Substantia nigra (tissue), 51 donors: ENCODE measurements at places on chromosomes 4 and X.
A peak's percentile ranks its signal among the peaks of the same experiment; 100 is the strongest.

GRCh38 chr4:99323756-99324155, 2.6 kb upstream of the ADH1B start:
- DNase-seq = no peak

- no peak for DNase-seq
These were observed 30.4 kb upstream of the TEC start for GRCh38 chr4:48300004-48300403.

- no peak for DNase-seq
These were observed 31.1 kb downstream of the STK32B start for GRCh38 chr4:5082376-5082775.

DNA sequence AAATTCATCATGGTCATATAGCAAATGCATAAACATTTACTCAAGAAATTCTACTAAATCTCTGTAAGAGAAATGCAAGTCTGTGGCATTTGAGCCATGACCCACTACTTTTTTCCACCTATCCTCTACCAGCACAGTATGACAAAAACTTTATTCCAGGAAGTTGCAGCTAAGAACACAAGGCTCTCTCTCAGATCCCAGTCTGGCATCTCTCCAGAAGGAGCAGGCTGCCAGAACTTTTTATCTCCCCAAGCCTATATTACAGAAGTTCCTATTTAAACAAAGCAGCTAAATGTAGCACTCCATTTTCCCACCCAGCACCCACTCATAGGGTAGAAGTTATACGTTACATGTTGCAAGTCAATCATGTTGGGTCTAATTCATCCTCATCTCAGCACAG, 49.3 kb upstream of the EPGN start:
- DNase-seq = no peak

DNA sequence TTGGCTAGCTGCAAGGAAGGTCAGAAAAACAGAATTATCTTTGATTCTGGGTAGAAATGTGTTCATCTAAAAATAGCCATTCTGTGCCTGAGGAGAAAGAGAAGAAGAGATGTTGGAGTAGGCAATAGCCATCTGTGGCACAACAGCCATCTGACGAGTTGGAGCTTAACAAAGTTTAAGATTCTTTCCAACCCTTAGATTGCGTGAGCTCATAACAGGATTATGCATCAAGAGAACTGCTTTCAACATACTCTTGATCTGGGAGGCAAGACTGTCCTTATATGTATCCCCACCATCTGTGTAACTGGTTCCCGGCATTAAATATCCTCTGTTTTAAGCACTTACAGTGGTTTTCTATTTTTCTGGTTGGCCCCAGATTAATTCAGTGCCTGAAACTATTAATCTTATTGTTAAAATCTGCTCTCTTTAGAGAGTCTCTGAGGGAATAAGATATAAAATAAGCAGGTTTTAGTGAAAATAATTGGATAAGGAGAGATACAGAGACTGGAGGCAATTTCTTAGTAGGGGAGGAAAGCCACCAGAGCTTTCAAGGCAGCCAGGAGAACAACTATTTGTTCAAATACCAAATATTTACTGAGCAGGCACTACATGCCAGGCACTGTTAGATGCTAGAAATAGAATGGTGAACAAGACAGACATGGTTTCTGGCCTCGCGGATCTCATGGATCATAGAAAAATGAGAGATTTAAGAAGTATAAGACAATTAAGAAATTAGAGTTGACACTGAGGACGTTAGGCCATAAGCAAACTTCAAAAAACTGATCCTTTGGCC, 398.0 kb downstream of the SMARCA1 start:
- DNase-seq = no peak

- peak; percentile 48 for DNase-seq
These were observed 277.5 kb upstream of the AGTR2 start for GRCh38 chrX:115892787-115893671.

DNA sequence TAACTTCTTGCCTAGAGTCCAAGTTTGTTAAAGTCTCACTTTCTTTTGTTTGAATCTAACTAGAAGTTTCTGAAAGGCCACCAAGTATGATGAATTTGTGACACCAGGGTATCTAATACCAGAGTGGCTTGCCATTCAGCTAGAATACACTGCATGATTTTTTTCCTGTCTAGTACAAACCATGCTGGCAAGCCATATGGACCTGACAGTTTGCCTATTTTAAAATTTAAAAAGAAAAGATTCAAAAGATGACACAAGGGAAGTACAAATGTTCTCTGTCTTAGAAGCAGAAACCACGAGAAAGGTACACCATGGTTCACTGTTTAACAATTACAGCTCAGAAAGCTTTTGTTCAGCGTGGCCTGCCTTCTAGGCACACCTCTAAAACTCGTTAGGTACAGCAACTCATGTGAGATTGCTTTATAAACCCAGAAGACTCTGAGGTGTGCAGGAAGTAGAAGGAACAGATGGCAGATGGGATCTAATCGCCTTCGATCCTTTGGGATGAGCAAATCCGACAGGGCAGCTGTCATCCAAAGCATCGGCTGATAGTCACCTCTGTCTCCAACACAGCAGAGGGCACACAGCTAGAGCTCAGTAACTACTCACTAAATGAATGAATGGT, 35.4 kb upstream of the CENPU start:
- DNase-seq = no peak

DNA sequence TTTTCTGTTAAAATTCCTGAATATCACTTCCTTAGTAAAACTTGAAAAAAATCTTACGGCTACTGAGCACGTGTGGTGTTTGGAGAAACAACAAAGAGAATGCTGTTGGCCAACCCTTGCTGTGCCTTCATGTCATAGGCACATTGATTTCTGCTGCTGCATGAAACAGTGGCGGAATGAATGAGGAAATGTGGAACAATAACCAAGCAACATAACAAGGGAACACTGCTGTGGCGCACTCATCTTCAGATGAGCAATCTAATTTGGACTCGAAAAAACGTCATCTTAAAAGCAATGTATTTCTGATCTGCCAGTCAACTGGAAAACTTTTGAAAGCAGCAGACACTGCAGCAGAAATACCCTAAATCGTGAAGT, 51.4 kb downstream of the PROM1 start:
- no peak for DNase-seq

DNA sequence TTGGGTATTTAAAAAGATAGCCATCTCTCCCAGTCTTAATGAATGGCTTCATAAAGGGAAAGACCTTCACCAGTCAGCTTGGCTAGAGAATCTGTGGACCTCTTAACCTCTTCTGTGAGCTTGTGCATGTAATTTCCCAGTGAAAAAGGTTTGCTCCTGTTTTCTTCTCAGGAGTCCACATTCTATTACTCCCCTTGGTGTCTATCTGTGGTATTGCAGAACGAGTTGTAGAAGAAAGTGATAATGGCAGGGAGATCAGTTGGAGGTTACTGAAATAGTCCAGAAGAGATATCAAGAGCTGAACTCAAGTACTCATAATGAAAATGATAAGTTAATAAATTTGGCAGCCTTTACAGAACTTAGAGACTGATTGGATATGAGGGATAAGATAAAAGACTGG, 16.5 kb upstream of the VAMP7 start:
- DNase-seq = no peak

- DNase-seq = no peak
These were observed 25.3 kb downstream of the CPE start for GRCh38 chr4:165404080-165404479.

GRCh38 chr4:178264001-178264400, 821.8 kb upstream of the AGA start:
- DNase-seq = no peak

DNA sequence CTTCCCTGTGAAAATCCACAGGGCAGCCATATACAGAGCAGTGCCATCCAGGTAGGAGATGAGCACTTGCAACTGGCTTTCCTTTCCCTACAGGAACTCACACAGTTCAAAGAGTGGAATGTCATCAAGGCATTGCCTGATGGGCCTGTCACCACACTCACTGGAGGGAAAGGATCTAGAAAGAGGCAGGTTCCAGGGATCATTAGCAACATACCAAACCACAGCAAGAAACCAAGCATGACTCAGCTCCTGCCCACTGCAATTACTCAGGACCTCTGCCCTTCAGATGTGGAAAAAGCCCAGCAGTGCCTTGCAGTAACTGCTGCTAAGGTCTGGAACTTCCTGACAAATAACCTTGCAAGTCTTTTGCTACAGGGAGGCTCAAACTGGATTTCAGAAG, 101.2 kb downstream of the ZNF674 start:
- no peak for DNase-seq

DNA sequence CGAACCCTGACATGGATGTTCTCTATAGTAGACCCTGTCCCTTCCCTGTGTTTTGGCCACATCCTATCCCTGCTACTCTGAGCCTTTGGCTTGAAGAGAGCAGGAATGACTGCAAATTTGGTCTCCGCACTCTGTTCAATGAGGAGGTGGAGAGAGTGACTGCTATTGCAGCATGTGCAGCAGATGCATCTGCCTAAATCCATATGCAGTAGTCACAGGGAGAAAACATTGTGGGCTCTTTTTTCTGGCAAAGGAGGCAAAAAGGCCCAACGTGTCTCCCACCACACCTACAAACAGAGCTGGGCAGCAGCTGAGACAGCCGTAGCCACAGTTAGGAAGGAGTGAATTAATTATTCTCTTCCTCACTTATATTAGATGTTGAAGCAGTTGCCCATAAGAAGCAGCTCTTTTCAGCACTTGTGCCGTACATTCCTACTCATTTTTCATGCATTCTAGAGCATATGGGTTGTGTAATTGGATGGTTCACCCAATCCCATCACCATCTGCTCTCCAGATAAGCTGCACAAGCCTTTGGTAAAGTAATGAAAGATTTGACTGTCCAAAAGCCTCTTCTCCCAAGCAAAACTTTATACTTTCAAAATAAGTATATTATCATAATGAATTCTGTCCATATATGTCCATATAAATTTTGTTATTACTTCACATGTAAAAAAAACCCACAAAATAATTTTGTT, 147.9 kb upstream of the FAM47A start:
- DNase-seq = no peak

GRCh38 chr4:109355835-109356234, 53.4 kb upstream of the COL25A1 start:
- no peak for DNase-seq

DNA sequence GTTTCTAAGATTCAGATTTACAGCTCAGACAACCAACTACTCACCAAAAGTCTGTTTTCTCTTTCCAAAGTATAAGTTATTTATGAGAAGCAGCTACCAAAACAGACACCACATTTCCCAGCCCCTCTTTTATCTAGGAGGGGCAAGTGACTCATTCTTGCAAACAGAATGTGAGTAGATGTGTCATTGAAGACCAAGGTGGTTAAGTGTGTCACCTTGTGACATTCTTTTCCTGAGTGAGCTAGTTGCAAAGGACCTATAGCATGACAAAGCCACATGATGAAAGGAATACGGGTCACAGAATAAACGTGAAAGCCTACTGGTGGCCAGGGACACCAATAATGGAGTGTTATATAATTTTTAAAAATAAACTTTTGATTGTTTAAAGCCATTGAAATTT, 50.0 kb downstream of the SLC7A11 start:
- DNase-seq = no peak

DNA sequence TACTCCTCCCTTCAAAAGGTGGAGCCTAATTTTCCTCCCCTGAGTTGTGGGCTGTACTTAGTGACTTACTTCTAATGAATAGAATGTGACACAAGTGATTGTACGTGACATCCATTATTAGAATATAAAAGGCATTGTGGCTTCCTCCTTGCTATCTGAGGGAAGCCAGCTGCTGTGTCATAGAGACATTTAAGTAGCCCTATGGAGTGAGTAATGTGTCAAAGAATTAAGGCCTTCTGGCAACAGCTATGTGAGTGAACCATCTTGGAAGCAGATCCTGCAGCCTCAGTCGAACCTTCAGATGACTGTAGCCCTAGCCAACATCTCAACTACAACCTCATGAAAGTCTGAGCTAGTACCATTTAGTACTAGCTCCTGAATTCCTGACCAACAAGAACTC, 76.1 kb downstream of the BCOR start:
- no peak for DNase-seq

GRCh38 chr4:24768604-24769003, 26.8 kb upstream of the SOD3 start:
- DNase-seq = no peak

- DNase-seq = no peak
These were observed 3.3 kb downstream of the CHIC2 start for GRCh38 chr4:54061067-54061466.

DNA sequence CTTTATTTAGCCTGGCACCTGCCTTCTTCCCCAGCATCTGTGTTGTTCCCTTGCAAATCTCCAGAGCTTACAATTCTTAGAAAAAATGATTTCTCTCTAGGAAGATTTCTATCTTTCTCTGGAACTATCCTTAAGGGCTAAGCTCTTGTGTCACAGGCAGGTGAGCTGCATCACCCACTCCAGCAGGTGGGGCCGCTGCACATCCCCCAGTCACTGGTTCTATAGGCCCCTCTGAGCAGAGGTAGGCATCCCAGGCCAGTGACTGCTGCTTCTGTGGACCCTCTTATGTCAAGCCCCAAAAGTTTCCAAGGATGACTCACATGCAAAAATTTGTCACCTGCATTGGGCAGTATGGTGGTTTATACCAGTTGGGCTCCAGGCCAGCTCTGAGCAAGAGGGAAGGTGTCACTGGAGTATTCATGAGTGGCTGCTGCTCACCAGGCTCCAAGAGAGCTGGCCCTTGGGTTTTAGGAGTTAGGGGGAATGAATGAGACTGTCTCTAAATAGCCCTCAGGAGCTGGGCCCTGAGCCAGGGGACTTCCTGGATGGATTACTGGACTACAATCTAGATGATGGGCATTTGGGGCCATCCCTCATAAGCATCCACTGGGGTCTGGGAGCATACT, 208.1 kb upstream of the EOLA2 start:
- no peak for DNase-seq

DNA sequence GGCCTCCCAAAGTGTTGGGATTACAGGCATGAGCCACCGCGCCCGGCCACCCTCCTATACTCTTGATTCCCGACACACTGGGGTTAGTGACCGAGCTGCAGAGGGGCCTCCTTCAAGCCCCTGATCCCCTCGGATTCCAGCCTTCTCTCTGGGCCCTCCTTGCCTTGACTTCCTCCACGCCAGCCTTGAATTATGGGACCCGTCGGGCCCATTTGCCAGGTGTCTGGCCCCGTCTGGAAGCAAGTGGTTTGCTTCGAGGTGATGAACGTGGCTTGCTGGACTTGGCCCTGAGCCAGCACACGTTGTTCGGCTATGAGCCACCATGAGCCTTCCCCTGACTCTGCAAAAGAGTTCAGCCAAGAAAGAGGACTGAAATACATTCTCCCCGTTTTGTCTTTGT, 37.4 kb upstream of the GRPEL1 start:
- no peak for DNase-seq

DNA sequence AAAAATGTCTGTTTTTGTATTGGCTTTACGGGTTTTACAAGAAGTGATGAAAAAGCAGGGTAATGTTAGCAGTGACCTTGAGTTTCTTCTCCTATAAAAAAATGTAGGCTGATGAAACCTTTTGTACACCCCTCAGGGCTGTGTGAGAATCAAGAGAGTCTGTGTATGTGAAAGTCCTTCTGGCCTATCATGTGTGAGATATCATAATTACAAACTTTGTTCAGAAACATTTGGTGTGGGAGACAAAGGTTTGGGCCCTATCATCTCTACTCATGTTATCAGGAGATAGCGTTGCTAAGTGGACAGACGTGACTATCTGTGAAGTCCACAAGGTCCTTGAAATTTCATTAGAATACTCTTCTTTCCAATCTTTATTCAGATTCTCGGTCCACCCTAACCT, 170.6 kb upstream of the HAND2 start:
- DNase-seq = no peak
